NCI-H1092 treated with DMSO at 0.1 percent for 48 hours (cell line): ENCODE measurements at places on chromosomes 1 and 21.

GRCh38 chr1:78475888-78476610 lies 14.7 kb upstream of the PTGFR start:
- no peak for DNase-seq

DNA sequence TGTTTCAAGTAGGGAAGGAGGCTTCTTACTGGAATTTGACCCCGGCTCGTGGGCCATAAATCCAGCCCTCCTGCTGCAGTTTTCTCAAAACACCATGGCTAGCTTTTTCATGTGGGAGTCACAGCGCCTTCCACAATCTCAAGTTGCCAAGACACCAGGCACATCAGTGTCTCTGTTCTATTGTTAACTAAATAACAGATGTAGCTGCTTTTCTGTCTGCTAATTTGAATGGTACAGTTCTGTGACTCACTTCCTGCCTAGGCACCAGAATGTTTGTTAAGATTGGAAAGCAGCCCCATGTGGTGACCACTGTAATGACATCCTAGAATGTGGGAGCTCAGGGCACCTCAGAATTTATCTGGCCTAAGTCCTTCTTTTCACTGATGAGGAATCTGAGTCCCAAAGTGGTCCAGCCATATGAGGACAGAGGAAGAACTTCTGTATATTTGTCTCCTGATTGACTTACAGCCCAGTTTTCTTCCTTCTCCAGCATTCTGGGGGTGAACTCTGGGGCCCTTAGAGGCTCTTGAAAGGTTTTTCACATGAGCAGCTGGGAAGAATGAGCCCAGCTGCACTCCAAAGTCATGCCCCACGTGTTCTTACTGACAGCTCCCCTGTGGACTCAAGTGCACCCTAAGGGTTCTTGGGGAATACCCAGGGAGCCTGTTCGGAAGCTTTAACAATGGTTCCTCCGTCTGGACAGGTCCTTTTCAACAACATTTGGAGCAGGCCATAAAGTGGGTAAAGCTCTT lies 27.5 kb downstream of the TRIM45 start:
- no peak for DNase-seq

DNA sequence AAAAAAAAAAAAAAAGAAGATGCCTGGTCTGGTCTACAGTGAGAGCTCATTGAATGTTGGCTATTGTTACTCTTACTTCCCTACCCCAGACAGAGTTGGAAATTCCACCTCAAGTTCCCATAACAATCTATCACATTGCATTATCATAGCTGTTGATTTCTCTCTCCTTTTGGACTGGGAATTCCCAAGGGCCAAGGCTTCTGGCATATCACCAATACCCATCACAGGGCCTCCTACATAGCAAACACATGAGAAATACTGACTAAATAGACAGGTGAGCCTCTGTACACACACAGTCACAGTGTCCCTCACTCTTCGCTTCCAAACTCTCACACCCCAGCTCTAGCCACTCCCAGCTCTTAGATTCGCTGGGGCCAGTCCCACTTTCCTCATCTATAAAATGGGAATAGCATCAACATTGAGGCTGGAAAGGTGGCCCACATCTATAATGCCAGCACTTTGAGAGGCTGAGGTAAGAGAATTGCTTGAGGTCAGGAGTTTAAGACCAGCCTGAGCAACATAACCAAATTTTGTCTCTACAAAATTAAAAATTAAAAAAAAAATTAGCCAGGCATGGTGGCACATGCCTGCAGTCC lies 6.4 kb downstream of the PTAFR start:
- no peak for DNase-seq

GRCh38 chr21:45277101-45278045 lies 10.3 kb downstream of the POFUT2 start:
- DNase-seq: no peak

- no peak for DNase-seq
These were observed 59.5 kb downstream of the SLC45A1 start for GRCh38 chr1:8377271-8377981.

DNA sequence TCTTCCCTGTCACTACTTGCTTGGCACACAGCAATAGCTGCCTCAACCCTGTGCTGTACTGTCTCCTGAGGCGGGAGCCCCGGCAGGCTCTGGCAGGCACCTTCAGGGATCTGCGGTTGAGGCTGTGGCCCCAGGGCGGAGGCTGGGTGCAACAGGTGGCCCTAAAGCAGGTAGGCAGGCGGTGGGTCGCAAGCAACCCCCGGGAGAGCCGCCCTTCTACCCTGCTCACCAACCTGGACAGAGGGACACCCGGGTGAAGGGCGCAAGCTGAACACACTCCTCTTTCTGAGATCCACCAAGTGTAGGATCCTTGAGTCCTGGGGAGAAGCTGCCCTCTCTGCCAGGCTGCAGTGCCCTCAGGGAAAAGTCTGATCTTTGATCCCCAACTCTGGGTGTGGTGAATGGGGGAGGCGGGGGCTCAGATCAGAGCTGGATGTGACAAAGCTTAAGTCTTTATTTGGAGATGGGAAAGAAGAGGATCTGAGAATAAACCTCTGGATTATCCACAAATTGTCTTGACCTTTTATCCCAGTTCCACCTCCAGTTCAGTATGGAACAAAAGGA lies 1.2 kb downstream of the RXFP4 start:
- DNase-seq: no peak

GRCh38 chr1:200783926-200784325 lies 45.2 kb downstream of the CAMSAP2 start:
- DNase-seq: no peak

DNA sequence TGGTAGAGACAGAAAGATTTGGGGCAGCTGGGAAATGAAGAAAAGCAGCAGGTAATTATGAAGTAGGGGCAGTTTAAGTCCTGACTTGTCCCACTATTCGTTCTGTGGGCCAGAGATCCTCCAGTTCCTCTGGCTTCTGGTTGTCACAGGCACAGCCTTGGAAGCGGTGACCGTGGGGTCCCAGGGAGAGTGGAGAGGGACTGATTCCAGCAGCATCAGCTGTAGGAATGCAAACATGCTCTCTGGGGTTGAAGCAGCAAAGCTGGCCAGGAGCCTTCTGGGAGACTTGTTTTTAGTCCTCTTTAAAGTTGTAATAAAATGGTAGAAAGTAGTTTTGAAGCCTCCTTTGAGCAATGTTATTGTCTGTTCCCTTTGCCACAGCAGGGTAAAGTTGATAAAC lies 488.0 kb downstream of the LMO4 start:
- DNase-seq: no peak

GRCh38 chr1:156494309-156494895 lies 6.2 kb downstream of the MEF2D start:
- no peak for DNase-seq

DNA sequence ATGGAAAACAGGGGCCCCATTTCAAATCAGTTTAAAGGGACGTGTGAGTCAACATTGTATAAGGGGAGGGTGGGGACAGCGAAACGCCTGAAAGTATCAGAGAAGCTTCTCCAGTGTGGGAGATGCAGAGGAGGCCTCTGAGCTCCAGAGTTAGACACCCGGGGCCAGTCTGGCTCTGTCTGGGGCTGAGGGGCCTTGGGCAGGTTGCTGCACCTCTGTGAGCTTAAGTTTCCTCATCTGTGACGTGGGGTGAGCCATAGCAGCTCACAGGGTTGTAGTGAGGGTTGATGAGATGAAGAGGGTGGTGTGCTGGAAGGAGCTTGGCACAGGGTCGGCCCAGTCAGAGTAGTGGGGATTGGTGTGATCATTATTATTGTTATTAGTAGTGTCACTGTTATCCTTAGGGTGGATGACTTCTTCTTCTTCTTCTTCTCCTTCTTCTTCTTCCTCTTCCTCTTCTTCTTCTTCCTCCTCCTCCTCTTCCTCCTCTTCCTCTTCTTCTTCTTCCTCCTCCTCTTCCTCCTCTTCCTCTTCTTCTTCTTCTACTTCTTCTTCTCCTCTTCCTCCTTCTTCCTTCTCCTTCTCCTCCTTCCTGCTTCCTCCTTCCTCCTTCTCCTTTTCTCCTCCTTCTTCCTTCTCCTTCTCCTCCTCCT lies 282.0 kb downstream of the PTPRU start:
- no peak for DNase-seq

GRCh38 chr1:29315262-29315661 lies 78.9 kb downstream of the PTPRU start:
- DNase-seq: no peak

- DNase-seq: no peak
These were observed 37.8 kb upstream of the COL11A1 start for GRCh38 chr1:103146166-103146565.
